ENCODE measurements at places on chromosomes 5 and 9. TPM values are rescaled to one million over a fixed set of nuclear protein-coding genes. Genes with fewer than 3 reads are reported as not detected.

- no peaks in the 10 kb centered on the region for H3K36me3 ChIP-seq
- H3K27me3 ChIP-seq, result no peaks in the 10 kb centered on the region
Observed at GRCh38 chr9:37719526-37719925, 34.1 kb upstream of the TRMT10B start.

DNA sequence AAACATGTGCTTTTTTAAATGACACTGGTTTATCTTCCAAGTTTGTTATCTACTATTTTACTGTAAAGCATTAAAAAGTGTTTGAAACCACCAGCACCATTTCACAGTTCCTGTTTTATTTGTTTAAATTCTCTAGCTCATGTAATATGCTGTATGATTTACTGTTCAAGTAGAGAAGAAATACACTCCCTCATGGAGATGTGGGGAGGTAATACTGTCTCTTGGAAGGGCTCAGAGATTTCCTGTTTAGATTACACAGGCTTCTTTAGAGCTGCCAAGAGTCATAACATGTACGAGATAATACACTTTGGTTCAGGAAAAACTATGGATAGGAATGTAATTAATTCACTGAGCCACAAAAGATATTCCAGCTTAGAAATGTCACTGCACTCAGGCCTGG lies 135.0 kb upstream of the CCDC152 start:
- no peak overlapping the region for H3K4me3 ChIP-seq
- no peaks in the 10 kb centered on the region for H3K36me3 ChIP-seq
- no peak for DNase-seq
- H3K4me1 ChIP-seq, result no peaks in the 10 kb centered on the region
- no peak overlapping the region for H3K27ac ChIP-seq

GRCh38 chr5:1068895-1069719 lies 42.8 kb downstream of the SLC12A7 start:
- H3K36me3 ChIP-seq, result no peaks in the 10 kb centered on the region
- DNase-seq, result no peak
- H3K27me3 ChIP-seq, result no peaks in the 10 kb centered on the region
- H3K4me3 ChIP-seq, result no peak overlapping the region
- no peaks in the 10 kb centered on the region for H3K4me1 ChIP-seq

- H3K27ac ChIP-seq, result no peak overlapping the region
- H3K36me3 ChIP-seq, result no peaks in the 10 kb centered on the region
- no peaks in the 10 kb centered on the region for H3K4me1 ChIP-seq
- H3K27me3 ChIP-seq, result no peaks in the 10 kb centered on the region
- H3K4me3 ChIP-seq, result no peak overlapping the region
Observed at GRCh38 chr9:120310035-120310434, 269.9 kb downstream of the CDK5RAP2 start.

DNA sequence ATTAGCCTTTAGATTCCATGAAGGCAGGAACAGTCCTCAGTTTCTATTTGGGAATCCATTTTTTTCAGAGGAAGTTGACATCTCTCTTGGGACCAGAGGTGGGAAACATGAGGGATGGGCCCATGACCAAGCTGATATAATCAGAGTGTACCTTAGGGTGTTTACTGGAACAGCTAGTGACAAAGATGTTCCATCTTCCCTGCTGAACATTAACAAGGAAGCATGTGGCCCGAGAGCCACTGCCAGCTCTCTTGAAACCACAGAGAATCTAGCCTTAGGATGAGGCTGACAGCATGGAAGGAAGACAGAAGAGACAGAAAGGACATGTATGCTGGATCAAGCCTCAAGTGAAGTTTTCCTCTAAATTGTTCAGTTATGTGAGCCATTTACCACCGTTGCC lies 16.0 kb downstream of the AQP3 start:
- no peaks in the 10 kb centered on the region for H3K36me3 ChIP-seq
- no peaks in the 10 kb centered on the region for H3K27me3 ChIP-seq
- H3K4me3 ChIP-seq, result no peak overlapping the region
- no peak overlapping the region for H3K27ac ChIP-seq
- H3K4me1 ChIP-seq, result no peaks in the 10 kb centered on the region

- no peaks in the 10 kb centered on the region for H3K36me3 ChIP-seq
- no peak overlapping the region for H3K27ac ChIP-seq
- no peaks in the 10 kb centered on the region for H3K4me1 ChIP-seq
- no peak for DNase-seq
- no peaks in the 10 kb centered on the region for H3K27me3 ChIP-seq
- H3K4me3 ChIP-seq, result no peak overlapping the region
Observed at GRCh38 chr5:13188371-13188770, 756.1 kb downstream of the DNAH5 start.

GRCh38 chr5:172442592-172442991 lies 11.7 kb downstream of the SH3PXD2B start:
- H3K27me3 ChIP-seq, result no peaks in the 10 kb centered on the region
- H3K4me3 ChIP-seq, result no peak overlapping the region
- no peak overlapping the region for H3K27ac ChIP-seq
- peaks cover 4% of the 10 kb centered on the region for H3K4me1 ChIP-seq
- no peak for DNase-seq

DNA sequence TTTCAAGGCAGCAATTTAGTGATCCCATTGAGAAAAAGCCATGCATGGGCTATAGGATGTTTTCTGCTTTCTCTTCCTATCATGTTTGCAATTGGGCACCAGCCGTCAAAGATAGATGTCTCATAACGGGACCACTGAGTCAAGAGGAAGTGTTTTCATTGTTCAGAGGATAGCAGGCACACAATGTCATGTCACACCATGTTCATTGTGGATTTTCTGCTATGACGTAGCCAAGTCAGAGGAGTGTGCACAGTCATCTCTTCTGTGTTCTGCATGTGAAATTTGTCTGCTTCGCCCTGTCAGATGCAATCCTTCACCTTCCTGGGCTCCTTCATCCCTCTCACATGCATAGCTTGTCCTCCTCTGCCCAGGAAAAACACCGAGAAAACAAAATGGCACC lies 106.0 kb downstream of the CD180 start:
- no peak overlapping the region for H3K27ac ChIP-seq
- H3K4me3 ChIP-seq, result no peak overlapping the region

- H3K36me3 ChIP-seq, result no peaks in the 10 kb centered on the region
- H3K4me1 ChIP-seq, result no peaks in the 10 kb centered on the region
- H3K27me3 ChIP-seq, result no peaks in the 10 kb centered on the region
- no peak for DNase-seq
Observed at GRCh38 chr5:82560561-82560960, 282.4 kb upstream of the RPS23 start.

GRCh38 chr5:98942847-98943246 lies 14.0 kb upstream of the CHD1 start:
- H3K27ac ChIP-seq, result no peak overlapping the region
- no peak overlapping the region for H3K4me3 ChIP-seq
- H3K27me3 ChIP-seq, result no peaks in the 10 kb centered on the region
- no peak for DNase-seq

GRCh38 chr9:116467740-116468351 lies 219.3 kb upstream of the TRIM32 start:
- DNase-seq, result no peak
- H3K27ac ChIP-seq, result no peak overlapping the region
- H3K27me3 ChIP-seq, result no peaks in the 10 kb centered on the region
- H3K36me3 ChIP-seq, result no peaks in the 10 kb centered on the region
- H3K4me3 ChIP-seq, result no peak overlapping the region
- peaks cover 53% of the 10 kb centered on the region for H3K4me1 ChIP-seq

DNA sequence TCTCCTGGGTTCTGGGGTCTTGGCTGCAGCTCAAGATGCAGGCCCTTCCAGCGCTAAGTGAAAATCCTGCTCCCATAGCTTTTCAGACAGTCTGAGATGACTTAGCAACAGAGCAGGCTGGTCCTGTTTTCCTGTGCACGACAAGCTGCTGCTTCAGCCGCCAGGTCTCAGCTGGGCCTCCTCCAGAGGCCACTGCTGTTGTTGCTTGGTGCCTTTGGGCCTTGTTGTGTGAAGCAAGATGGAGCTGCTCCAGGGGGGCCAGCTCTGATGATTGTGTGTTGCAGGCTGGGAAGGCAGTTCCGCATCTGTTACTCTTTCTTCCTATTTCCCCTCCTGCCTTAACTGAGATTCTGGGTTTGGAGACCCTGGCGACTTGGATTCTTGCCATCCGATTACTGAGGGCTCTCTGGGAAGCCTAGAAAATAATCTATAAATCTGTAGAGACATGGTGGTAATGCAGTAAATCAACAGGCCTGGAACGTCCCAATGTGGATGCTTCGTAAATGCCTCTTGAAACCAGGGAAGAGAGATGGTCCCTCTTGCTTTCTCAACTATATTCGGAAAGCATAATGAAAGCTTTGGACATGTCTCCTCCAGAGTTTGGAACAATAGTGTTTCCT lies 3.2 kb downstream of the MAP1B start:
- H3K27ac ChIP-seq, result peak overlapping the region; percentile 43
- H3K4me3 ChIP-seq, result peak overlapping the region; percentile 95
- H3K36me3 ChIP-seq, result no peaks in the 10 kb centered on the region
- H3K27me3 ChIP-seq, result no peaks in the 10 kb centered on the region
- peak; percentile 41 for DNase-seq

DNA sequence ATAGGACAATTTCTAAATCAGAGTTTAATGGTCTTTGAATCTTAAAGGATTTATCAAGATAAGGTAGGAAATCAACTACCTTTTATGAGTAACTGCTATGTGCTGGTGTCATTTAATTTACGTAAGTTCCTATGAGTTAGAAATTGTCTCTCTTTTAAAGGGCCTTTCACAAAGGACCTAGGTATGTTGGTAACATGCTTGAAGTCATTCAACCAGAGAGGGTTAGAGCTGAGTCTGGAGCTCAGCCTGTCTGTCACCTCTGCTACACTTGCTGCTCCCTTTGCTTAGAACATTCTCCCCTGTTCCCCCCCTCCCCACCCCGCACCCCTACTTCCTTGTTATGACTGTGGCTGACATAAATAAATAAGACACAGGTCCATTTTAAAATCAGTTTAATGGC lies 190.3 kb upstream of the SEMA6A start:
- H3K27me3 ChIP-seq, result no peaks in the 10 kb centered on the region
- H3K36me3 ChIP-seq, result no peaks in the 10 kb centered on the region
- peaks cover 37% of the 10 kb centered on the region for H3K4me1 ChIP-seq
- DNase-seq, result no peak

GRCh38 chr5:16930496-16930895 lies 5.6 kb downstream of the MYO10 start:
- DNase-seq, result peak; percentile 32
- H3K4me1 ChIP-seq, result peaks cover 22% of the 10 kb centered on the region
- H3K36me3 ChIP-seq, result no peaks in the 10 kb centered on the region
- H3K27me3 ChIP-seq, result peaks cover 10% of the 10 kb centered on the region
- H3K27ac ChIP-seq, result no peak overlapping the region
- H3K4me3 ChIP-seq, result no peak overlapping the region

GRCh38 chr5:76473661-76474060 lies 70.6 kb downstream of the IQGAP2 start:
- no peak overlapping the region for H3K27ac ChIP-seq
- no peak overlapping the region for H3K4me3 ChIP-seq
- no peak for DNase-seq
- H3K36me3 ChIP-seq, result no peaks in the 10 kb centered on the region

GRCh38 chr5:453725-454481 lies 10.9 kb downstream of the EXOC3 start:
- H3K27me3 ChIP-seq, result no peaks in the 10 kb centered on the region
- no peaks in the 10 kb centered on the region for H3K4me1 ChIP-seq
- H3K36me3 ChIP-seq, result peaks cover 11% of the 10 kb centered on the region
- no peak overlapping the region for H3K27ac ChIP-seq
- DNase-seq, result no peak

GRCh38 chr5:100448111-100448528 lies 87.1 kb upstream of the FAM174A start:
- no peak overlapping the region for H3K4me3 ChIP-seq
- no peaks in the 10 kb centered on the region for H3K4me1 ChIP-seq
- H3K27me3 ChIP-seq, result no peaks in the 10 kb centered on the region
- DNase-seq, result no peak
- no peaks in the 10 kb centered on the region for H3K36me3 ChIP-seq
- no peak overlapping the region for H3K27ac ChIP-seq

FOXD4L5 gene
- total RNA-seq, result 0.19 TPM

ANXA1 gene
- total RNA-seq, result 1.1 TPM

PCDHA9 gene
- 2.0 TPM for total RNA-seq

PCDHGA12 gene
- 0.79 TPM for total RNA-seq

KIF27 gene
- total RNA-seq, result 16.4 TPM

PRXL2C gene
- total RNA-seq, result 4.2 TPM

CRHBP gene
- 0.51 TPM for total RNA-seq

TEK gene
- 14.6 TPM for total RNA-seq

GCNT4 gene
- total RNA-seq, result 0.25 TPM

CCL27 gene
- total RNA-seq, result 0.67 TPM

SAXO1 gene
- total RNA-seq, result 0.15 TPM

NUTM2G gene
- total RNA-seq, result not detected

ADRA1B gene
- total RNA-seq, result 0.59 TPM

All from neural progenitor cell (in vitro differentiated cells).